ENCODE measurements at places on chromosomes 7 and 10.

- no peak for DNase-seq
Measured at GRCh38 chr10:60388709-60389301, 870 bp downstream of the ANK3 start.

GRCh38 chr10:22027364-22028238, 24.1 kb upstream of the DNAJC1 start:
- no peak for DNase-seq

DNA sequence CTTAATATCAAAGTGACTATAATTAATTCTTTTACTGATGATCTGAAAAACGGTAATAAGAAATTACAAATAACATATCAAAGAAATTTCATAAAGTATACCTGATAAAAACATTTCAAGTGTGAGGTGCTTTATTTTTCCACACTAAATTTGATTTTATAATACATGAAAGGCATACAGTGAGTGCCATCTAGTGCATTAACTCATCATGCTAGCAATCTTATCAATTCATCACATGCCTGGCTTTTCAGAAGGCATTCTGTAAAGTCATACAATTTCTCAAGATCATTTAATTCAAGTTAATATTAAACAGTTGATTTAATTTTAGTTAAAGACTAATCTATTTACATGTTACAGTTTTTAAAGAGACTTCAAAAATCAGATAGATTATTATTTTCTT, 1020.9 kb downstream of the GATA3 start:
- no peak for DNase-seq

DNA sequence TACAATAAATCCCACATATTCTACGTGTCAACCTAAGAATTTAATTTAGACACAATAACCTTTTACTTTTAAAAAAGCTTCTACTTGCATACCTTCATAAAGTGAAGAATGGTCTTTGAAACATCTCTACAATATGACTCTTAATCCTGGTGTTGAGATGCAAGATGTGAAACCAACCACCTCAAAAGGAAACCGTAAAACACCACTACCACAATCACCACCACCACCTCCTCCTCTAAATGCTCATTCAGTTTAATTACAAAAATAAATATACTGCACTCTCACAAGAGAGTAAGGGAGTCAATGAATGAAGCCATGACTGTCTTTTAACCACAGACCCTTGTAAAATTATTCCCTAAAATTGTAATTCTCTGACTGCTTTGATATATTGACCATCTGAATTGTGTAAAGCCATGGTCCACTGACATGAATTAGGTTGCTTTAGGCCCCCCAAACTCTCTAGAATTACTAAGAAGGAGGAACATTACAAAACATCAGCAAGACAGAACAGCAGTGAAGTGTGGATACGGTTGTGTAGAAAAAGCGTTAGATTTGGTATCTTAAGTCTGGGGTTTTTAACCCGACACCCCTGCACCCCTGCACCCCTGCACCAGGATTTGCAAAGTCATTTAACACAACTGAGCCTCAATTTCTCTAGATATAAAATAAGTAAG, 171.4 kb downstream of the SFMBT2 start:
- no peak for DNase-seq

DNA sequence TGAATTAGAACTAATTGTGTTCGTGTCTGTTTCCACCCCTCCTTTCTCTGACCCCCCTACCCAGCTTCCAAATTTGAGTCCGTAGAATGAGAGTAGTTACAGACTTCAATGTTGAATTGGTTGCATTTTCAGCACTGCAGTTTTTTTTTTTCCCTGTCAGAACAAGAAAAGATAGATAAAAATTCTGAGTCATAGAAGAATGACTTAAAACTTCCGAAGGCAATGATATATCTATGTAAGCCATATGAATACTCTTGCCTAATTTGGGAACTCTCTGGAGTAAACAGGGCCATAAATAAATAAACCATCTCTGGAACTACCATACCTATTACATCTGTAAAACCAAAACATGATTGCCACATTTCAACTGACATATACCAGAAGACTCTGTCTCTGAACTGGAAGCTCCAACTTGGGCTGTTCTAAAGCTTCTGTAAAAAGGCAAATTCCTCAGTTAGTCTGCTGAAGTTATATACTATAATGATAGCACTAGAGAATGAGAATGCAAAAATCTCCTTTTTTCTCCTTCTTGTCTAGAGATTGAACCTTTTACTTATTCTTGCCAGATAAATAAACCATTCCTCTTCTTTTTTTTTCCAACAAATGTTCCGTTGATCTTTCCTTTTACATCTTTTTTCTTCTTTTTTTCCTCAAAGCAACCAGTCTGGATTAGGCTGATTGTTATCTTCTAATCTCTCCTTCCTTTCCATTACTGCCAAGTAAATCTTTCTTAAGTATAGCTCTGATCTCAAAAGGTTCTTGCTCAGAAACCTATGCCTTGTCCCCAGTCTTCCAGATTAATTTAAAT, 23.5 kb downstream of the VCL start:
- peak; percentile 60 for DNase-seq
